ENCODE measurements at places on chromosomes 7 and 10.

DNA sequence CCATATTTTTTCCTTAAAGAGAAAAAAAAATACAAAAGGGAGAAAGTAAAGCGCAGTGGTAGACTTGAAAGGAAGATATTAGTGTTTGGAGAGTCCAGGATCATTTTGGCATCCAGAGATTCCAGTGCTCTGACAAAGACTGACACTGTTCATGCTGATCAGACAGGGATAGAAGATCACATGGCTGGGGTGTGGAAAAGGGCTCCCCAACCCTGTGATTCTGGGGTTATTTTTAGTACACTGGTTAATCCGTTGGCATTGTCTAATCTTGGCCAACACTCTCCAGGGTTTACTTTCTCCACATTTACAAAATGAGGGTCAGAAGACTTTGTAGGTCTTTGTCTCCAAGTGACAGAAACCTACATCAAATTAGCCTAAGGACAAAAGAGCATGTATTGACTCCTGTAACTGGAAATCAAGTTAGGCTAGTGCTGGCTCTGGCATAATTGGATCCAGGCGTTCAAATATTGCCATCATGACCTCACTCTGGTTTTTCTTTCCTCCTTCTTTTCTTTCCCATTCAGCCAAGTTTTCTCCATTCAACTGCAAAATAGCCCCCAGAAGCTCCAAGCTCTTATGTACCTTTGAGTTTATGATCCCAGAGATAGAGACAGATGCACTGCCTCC is 181.6 kb downstream of the PHTF2 start:
- no peak for DNase-seq

GRCh38 chr7:37433166-37433565 is 15.5 kb downstream of the ELMO1 start:
- DNase-seq: no peak

DNA sequence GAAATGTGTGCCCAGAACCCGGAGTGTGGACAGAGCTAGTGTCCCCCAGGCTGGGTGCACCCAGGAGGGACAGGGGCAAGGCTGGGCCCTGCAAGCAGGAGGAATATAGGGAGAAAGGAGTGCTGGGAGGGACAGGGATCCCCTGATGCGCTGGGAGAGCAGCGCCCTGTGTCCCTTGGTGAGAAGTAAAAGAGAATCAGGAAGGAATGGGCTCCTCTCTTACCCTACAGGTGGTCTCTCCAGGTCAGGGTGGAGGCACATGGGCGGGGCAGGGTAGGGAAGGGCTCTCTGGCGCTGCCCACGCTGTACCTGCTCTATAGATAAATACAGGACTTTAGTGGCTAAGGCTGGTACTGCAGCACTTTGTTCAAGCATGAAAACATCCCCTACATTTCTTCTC is 753.8 kb downstream of the GRID1 start:
- peak; percentile 13 for DNase-seq

DNA sequence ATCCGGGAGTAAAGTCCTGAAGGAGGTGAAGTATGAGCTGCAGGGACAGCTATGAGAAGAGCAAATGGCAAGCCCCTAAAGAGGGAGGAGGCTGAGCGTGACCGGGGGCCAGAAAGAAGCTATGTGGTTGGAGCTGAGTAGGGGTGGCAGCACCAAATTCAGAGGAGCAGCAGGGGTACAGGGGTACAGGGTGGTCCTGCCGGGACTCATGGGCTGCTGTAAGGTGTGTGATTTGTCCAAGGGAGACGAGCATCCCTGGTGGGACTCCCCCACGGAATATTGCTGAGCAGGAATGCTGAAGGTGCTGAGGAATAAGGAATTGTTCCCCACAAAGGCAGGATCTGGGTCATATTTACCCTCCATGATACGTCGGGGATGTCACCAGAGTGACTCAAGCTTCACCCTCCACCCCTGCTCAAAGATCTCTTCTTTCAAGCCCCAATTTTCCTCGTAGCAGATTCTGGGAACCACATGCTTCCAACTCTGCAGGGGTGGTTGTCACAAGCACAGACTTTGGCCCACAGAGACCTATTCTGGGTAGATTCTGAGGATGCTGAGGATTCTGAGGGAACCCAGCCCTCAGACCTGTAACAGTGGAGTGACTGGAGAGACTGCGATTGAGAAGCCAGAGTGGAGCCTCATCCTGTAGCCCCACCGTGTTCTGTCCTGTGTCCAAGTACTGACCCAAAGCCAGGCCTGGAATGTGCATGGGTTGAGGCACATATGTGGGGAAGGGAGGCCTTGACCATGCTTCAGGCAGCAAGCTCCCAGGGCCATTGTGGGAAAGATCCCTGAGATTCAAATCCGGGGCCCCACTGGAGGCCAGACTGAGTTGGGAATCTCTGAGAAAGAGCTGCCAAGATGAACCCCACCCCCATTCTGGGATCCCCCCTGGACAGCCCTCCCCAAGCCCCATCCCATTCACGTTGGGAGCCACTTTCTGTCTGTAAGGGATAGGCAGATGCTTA is 4.2 kb downstream of the SFTPD start:
- DNase-seq: no peak

DNA sequence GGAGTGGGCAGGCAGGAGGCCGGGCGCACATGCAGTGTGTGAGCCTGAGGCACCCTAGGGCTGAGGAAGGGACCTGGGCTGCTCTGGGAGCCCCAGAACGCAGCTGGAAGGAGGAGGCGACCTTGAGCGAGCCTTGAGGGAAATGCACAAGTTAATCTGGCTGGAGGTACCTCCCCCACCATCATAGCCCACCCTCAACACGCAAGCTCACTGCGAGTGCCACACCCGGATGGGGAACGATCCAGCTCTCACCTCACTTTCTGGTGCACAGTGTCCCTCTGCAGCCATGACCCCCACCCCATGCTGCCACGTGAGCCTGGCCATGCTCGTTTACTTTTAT is 162.4 kb upstream of the PPP2R2D start:
- no peak for DNase-seq

- DNase-seq: no peak
Observed at GRCh38 chr7:155224116-155224811, 73.4 kb upstream of the INSIG1 start.

GRCh38 chr10:73650537-73651331 is 5.1 kb downstream of the SYNPO2L start:
- DNase-seq: no peak

DNA sequence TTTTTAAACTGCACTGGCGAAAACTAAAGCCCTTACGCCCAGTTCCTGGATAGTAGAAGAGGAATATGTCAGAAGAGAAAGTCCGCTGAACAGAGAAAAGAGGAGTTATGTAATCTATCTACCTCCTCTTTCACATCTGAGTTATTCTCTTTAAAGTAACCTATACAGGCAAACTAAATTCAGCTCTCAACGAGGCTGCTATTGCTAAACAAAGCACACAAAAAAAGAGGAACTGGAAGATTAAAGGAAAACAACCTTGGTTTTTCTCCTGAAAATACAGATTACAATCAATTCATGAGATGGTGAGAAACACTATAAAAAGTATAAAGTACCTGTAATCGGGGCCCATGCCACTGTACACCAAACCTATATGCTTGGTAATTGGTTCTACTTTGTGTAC is 5.8 kb downstream of the PSMA2 start:
- no peak for DNase-seq

GRCh38 chr7:51666266-51666665 is 349.7 kb upstream of the COBL start:
- DNase-seq: no peak

- DNase-seq: no peak
Observed at GRCh38 chr7:95725205-95725604, 47.1 kb upstream of the DYNC1I1 start.

- DNase-seq: peak; percentile 56
Observed at GRCh38 chr7:100053215-100053614, 3.6 kb downstream of the ZSCAN21 start.

- no peak for DNase-seq
Observed at GRCh38 chr7:130515315-130516040, 23.6 kb downstream of the MEST start.

DNA sequence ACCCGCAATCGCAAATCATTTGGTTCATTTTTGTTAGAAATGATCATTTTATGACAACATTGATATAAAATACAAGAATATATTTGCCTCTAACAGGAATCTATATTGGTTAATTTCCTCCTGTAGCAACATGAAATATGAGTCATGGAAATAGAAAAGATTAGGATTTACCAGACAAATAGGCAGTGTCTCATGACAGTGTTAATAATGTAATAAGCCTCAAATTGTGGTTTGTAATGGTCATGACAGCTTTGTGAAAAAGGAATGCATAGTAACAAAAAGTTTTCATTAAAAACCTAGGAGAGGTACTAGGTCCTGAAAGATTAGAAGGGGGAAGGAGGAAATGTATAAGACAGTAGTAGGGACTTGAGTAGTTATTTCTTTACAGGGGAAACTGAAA is 7.9 kb upstream of the SLK start:
- no peak for DNase-seq

GRCh38 chr7:44288811-44289340 is 36.5 kb downstream of the CAMK2B start:
- DNase-seq: no peak

- no peak for DNase-seq
Observed at GRCh38 chr7:27723085-27723484, 16.9 kb upstream of the TAX1BP1 start.

- DNase-seq: no peak
Observed at GRCh38 chr10:48574322-48574796, 30.5 kb downstream of the ARHGAP22 start.

DNA sequence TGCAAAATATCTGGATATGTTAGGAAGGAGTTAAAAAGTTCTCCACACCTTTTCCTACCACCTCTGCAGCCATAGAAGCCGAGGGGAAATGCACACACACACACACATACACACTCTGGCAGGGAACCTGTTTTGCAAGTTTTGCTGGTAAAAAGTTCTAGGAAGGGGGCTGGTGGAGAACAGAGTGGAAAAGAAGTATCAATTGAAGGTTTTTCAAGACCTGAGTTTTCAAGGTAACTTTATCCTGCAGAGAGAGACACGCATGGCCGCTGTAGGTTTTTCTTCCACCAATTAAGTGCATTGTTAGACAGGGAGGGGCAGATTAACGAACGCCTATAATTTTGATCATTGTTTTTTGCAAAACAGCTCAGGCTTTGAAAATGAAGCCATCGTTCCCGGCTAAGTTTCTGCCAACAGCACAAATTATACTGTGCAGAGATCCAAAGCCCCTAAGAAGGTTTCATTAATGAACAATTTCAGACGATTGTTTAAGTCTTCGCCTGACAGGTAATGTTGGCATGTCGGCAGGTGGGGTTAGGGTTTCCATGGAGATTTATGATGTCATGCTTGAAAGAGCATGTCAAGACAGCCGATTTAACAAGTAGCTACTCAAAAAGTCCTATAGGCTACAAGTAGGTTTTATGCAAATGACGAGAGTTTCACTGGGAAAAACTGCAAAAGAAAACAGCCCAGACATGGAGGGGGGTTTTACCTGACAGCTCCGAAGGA is 29.7 kb downstream of the KIAA1217 start:
- DNase-seq: no peak

GRCh38 chr7:2169923-2170575 is 62.7 kb downstream of the MAD1L1 start:
- DNase-seq: no peak

- DNase-seq: no peak
Observed at GRCh38 chr10:118301211-118301610, 40.9 kb downstream of the FAM204A start.

Measured in activated CD4-positive, alpha-beta T cell treated with anti-CD3 and anti-CD28 coated beads, Interleukin-2, amount 50 U/mL, for 16 hours (primary cell).